ENCODE measurements at places on chromosomes 3 and 15.

DNA sequence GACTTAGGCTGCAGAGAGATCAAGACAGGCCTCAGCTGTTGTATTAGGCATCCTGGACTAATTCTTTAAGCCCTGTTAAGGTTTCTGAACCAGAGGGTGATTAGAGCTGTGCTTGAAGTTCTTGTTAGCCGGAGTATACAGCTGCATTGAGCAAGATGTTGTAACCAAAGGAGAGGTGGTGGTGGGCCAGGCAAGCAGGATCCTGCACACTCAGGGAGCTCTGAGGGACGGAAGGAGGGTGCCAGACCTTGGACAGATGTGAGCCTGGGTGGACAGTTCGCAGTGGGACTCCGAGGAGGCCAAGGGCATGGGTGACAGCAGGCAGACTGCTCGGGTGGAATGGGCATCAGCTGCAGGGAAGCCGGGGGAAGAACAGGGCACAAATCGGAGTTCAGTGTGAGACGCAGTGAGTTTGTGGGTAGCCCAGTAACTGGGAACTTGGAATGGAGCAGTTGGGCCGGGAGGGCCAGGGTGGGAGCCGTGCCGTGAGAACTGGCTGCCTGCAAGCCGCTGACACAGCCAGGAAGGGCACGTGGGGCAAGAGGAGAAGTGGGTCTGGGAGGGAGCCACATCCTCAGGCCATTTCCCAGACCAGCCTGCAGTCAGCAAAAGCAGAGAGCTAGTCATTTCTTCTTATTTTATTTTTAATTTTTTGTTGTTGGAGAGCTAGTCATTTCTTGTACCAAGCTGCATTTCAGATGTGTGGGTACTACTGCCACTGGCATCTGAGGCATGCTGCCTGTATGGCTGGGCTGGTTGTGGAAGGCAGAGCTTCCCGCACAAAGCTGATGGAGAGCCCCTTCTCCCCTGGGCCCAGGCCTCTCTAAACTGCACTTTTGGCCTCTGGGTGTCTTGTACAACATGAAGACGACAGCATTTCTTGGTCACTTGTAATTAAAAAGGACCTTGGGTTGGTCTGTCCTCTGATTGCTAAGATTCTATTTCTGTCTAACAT lies 61.0 kb downstream of the PGPEP1L start:
- DNase-seq = no peak

DNA sequence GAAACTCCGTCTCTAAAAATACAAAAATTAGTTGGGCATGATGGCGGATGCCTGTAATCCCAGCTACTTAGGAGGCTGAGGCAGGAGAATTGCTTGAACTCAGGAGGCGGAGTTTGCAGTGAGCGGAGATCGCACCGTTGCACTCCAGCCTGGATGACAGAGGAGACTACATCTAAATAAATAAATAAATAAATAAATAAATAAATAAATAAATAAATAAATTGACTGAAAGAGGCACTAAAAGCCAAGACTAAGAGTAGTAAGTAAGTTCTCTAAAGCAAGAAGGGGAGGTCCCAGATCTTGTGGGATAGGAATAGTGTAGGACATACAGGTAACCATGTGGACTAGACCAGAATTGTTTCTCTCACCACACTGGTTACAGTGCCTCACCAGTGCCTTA lies 40.0 kb downstream of the TLNRD1 start:
- DNase-seq = no peak

GRCh38 chr15:58064082-58064979 lies 1.2 kb downstream of the ALDH1A2 start:
- no peak for DNase-seq

GRCh38 chr3:126036056-126036549 lies 47.8 kb downstream of the SLC41A3 start:
- DNase-seq = no peak

- DNase-seq = no peak
Measured at GRCh38 chr15:81311752-81312464, 12.0 kb downstream of the STARD5 start.

DNA sequence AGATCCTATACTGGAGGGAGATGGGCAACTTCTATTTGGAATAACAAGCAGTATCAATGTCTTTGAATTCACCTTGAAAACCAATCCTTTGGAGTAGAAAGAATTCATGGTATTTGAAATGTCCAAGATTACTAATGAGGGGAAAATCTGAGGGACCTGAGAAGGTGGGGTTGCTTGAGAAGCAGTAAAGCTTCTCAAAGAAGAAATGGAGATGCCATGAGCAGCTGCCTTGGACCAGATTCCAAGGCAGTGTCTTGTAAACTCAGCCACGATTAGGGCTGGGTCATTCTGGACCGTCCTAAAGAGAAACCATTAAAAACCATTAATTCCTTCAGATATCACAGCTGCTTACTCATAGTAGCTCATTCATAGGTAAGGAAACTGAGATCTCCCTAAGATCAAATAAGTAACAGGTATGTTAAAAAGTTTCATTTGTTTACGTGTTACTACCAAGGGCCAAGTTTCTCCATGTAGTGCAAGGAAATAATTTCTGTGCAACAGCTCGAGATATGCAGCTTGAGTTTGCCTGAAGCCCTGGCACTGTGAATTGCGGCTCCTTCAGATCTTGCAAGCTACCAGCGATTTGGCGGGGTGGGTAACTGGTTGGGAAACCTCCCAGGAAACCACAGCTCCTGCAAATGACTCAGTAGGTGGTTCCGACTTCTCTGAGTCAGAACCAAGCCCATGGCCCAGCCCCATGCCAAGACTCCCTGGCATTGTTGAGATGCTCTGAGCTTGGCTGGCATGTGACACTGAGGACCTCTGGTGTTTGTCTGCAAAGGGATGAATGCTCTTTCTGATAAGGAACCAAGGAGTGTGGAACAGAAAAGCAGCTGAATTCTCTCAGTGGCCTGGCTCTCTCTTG lies 296.8 kb downstream of the RORA start:
- peak; percentile 64 for DNase-seq

- DNase-seq = no peak
Measured at GRCh38 chr15:84967380-84967779, 14.3 kb upstream of the PDE8A start.

DNA sequence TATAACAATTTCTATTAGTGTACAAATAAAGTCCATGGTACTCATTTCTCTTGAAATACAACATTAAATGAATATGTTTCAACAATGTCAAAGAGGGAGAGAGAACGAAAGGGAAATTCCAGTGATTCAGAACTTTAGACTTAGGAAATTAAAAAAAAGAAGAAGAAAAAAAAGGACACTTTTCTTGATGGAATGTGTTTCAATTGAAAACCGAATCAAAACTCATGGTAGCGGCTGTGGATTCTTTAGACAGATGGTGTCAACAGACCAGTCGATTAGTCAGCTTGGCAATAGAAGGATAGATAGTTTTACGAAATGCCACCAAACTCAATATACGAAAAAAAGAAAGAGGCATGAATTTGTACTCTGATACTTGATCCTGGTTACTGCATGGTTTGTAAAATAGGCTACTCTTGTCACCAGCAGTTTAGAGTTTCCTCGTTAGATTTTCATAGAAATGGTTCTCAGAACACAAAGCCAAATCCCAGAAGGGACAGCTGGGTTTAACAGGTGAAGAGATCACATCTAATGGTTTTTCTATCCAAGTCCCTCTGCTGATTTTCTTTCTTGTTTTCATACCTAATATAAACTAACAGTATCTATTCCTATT lies 793.5 kb downstream of the ROBO1 start:
- DNase-seq = no peak

GRCh38 chr15:60945196-60945595 lies 283.9 kb downstream of the RORA start:
- no peak for DNase-seq

DNA sequence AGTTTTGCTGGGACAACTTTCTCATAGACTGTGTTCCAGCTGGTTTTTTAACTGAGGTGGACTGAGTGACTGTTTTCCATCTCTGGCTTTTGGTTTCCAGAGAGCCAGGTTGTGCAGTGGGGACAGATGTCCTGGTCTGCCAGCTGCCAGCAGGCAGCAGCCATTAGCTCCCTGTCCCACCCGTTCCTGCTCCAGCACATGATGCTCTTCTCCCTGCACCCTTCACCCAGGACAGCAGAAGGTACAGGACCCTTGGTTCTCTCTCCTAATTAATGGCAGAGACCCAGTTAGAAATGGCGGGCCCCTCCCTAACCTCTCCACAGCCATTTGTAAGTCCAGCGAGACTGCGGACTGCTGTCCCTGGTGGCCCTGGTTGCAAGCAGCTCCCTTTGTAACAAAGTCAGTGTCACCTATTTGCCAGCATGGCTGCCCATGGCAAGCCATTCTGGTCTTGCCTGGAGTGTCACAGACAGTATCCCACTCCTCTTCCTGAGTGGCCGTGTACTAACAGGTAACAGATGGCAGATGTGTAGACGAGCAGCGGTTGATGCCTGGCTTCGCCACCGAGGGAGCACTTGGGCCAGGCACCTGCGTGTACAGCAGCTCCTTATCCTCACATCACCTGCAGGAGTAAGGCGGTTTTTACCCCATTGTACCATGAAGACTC lies 148.3 kb downstream of the DNAJB8 start:
- no peak for DNase-seq

DNA sequence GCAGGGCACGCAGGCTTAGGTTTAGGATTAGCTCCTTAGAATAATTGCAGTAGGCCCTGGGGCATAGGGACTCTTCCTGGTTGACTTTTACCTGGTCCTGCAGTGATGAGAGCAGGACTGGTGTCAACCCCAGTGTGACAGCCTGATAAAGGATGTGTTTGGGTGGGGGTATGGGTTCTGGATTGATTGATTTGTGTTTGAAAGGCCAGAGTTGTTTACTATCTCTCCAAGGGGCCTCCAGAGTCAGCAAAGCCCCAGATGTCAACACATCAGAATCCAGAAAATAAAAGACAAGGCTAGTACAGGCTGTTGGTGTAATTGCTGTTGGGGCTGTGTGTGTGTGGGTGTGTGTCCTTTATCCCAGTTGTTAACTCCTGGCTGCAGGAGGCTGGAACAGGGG lies 122.3 kb downstream of the CHRNA7 start:
- DNase-seq = no peak

GRCh38 chr15:87735522-87735921 lies 521.0 kb downstream of the NTRK3 start:
- DNase-seq = no peak

GRCh38 chr3:23865595-23866396 lies 51.0 kb downstream of the NKIRAS1 start:
- no peak for DNase-seq

DNA sequence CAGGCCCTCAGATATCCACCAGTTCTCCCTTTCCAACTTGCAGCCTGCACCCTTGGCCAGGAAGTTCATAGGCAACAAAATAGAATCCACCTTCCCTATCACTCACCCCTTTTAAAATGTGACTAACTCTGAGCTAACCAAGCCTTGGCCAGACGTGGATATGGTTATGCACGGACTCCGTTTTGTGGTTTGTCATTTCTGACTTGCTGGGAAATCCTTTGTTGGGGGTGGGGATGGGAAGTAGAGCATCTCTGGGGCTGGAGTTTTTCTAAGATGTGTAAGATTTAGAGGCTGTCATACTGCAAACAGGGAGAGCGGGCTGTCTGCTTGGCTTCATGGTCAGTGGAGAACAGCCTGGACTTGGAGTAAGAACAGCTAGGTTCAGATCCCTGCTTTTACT lies 62.6 kb downstream of the SMAD3 start:
- no peak for DNase-seq

GRCh38 chr15:66834881-66835878 lies 133.1 kb downstream of the SMAD6 start:
- no peak for DNase-seq

GRCh38 chr3:107557743-107558142 lies 35.0 kb downstream of the BBX start:
- DNase-seq = no peak

DNA sequence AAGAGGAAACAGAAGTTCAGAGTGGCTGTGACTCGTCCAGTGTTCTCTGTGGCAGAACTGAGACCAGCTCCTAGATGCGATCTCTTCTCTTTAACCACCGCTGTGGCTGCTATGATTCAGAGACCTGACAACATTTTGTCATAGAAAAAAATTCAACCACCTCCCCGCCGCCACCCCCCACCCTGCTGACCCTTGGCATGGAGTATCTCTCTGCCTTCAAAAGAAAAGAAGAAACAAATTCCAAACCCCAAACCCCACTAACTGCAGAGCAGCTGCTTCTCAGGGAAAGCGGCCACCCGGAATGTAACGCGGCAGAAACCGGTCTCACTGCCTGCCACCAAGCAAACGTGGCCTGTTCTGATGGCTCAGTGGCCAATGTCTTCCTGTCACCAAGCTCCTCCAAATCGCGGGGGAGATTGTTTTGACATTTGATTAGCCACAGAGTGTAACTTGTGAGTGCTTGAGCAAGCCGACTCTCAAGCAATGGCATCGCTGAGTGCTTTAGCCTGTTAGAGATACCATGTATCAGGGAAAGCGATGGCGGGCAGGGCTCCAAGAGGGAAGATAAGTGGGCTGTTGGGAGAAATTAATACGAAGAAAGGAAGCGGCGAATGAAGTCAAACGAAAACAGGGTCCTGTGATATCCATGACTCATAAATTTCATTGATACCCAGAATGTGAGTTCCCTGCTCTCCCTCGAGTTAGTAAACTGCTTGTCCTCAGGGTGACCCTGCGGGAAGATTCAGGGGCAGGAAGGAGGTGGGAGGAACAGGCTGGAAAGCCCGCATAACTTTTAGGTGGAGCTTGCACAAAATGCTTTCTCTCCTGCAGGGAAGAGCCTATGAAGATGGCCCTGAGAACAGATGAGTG lies 44.8 kb upstream of the TLE3 start:
- DNase-seq = no peak

DNA sequence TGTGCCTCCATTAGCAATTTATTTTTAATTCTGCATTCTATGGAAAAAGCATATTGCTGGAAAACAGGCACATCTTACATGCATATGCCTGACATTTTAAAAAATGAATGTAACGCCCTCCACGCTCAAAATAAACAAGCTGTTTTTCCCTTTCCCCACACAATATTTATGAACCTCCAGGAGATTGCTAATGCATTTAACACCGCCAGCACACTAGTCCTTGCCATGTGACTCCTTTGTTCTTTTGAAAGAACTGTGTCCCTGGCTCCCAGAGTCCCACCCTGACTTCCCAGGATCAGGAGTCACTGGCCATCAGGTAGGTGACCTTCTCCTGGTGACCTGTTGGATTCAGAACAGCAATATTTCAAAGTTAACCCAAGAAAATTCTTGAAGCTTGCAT lies 571.2 kb upstream of the CFAP20DC start:
- no peak for DNase-seq

- no peak for DNase-seq
Measured at GRCh38 chr15:48500595-48500994, 144.9 kb downstream of the FBN1 start.

GRCh38 chr15:81093961-81094360 lies 40.1 kb upstream of the CFAP161 start:
- DNase-seq = no peak

- DNase-seq = no peak
Measured at GRCh38 chr3:4805662-4806061, 173.6 kb upstream of the BHLHE40 start.

DNA sequence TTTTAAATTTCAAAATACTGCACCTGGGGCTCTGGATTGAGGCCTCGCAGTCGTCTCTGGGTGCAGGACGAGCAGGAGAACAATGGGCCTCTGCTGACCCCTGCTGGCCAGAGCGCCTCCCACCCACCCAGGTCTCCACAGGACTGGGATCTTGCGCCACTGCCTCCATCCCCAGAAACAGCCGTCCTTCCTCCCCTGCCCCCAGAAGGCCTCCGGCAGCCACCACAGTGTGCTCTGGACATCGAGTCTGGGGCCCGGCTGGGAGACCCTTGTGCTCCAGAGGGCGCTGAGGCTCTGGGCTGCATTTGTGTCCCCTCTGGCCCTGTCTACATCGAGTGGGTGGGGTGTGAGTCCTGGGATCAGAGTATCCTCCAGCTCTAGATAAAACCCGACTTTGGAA lies 6.7 kb upstream of the ACSBG1 start:
- DNase-seq = peak; percentile 64
